ENCODE measurements at places on chromosomes 1 and 21.

DNA sequence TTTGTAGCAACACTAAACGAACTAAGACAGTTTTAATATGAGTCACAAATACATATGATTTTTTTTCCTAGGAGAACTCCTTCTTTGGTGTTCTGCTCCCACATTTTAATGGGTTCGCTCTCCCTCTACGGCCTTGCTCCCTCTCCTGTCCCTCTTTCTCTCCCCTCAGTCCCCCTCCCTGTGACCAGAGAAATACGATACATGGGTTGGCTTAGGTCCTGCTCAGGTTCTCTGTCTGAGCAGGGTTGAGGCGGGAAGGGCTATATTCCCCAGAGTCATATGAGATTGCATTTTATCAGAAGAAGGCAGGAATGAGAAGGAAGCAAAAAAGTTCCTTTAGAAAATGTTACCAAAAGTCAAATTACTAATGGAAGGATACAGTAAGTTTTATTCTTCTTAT, 44.6 kb downstream of the UBE2U start:
- no peak for DNase-seq

- DNase-seq, result no peak
Measured at GRCh38 chr1:48039088-48040054, 42.2 kb upstream of the TRABD2B start.

DNA sequence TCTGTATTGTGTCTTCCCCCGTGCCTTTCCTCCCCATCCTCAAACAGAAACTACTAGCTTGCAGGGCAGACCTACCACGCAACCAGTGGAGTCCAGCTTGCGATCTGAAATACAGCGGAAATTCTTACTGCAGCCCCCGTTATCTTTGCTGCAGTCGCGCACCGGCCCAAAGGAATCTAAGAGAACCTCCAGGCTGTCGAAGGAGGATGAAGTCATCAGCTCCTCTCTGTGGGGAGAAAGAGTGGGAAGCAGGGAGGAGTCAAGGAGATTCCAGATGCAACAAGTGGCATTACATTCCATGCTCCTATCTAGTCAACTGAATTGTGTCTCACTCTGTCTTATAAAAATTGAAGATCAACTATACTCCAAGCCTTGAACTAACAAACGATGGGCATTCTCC, 206.9 kb downstream of the ASTN1 start:
- DNase-seq, result no peak

- no peak for DNase-seq
Measured at GRCh38 chr1:35576061-35576765, 3.1 kb downstream of the TFAP2E start.

DNA sequence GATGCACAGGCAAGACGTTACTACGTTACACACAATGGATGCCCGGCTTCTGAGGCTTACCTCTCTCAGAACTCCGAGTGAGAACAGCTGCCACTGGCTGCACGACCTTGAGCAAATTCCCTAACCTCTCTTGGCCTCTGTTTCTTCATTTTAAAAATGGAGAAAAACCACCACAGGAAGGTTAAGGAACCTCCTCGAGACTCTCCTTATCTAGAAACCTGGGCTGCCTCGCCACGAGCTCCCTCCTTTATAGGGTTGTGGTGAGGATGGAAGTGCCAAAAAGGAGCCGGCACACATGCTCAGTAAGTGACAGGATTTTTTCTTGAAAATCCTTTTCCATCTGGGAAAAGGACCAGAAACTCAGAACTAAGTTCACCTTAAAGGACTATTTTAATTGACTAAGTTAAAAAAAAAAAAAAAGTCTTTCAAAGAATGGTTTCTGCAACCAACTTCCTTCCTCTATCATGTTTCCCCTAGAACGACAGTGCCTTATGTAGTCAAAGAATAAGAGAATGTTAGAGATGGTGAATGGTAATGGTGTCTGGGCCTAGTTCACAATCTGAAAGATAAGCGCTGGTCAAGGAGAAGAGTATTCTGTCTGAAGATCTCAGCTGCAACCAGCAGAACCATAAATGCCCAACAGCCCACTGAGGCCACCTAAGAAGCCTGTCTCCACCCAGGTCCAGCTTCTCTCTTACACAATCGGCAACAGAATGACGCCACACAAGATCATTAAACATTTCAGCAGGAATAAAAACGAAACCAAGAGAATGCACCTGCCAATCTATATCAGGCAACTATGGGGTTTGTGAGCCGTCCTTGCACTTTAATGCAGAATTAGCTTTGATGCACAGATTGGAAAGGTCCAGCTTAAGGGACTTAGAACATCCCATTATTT, 64.9 kb downstream of the SLC45A1 start:
- no peak for DNase-seq

GRCh38 chr1:104878203-104878909, 1128.7 kb downstream of the AMY1C start:
- DNase-seq, result no peak

- no peak for DNase-seq
Measured at GRCh38 chr1:1433804-1434130, 1.7 kb upstream of the VWA1 start.

DNA sequence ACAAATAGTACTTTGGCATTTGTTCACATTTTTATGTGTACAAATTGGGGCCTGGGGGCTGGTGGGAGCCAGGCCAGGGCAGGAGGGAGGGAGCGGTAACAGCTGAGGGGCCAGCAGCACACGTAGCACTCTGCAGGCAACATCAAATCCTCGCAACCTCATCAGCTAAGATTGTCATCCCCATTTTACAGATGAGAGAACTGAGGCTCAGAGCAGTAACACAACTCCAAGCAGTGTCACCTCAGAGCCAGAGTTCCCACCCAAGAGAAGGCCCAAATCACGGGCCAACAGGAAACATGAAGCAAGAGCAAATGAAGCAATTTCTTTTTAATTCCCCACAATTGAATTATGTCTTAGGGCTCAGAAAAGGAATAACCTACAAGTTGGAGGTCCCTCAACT, 14.1 kb downstream of the IFFO2 start:
- DNase-seq, result no peak

Data from KG1 (cell line).